ENCODE measurements at places on chromosomes 5 and 9. TPM values are rescaled to one million over a fixed set of nuclear protein-coding genes. Genes with fewer than 3 reads are reported as not detected.

The SLC34A1 gene
- not detected for total RNA-seq

The SH2D3C gene
- total RNA-seq: 11.5 TPM

- no peak for DNase-seq
Observed at GRCh38 chr9:91572811-91573210, 149.2 kb upstream of the NFIL3 start.

GRCh38 chr5:43296835-43297234 lies 16.4 kb downstream of the HMGCS1 start:
- no peak for DNase-seq

Data from right atrium auricular region (tissue), 2 donors.